NCI-H2107 (cell line): ENCODE measurements at places on chromosomes 12 and 14.

GRCh38 chr12:61993734-61994345, 266.4 kb upstream of the USP15 start:
- DNase-seq: peak; percentile 19

- no peak for DNase-seq
These were observed 45.7 kb downstream of the CORO1C start for GRCh38 chr12:108685469-108686260.

DNA sequence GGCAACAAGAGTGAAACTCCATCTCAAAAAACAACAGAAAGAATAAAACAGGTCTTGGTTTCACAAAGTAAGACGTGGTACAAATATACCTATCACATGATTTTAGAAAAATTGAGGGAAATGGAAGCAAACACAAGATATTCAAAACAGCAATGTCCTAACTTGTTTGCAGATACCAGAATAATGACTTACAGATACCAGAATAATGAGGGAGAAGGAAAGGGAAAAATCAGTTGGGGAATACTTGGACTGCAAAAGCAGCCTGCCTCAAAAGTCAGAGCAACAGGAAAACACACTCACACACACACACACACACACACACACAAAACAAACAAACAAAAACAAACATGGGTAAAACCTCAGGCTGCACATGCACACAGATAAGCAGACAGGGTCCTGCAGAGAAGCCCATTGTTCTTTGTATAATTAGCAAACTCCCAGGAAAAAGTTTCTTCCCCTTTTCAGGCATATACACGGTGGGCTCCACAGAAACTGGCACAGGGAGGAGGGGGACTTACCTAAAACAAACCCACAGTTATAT, 65.7 kb upstream of the CAPRIN2 start:
- no peak for DNase-seq

- DNase-seq: no peak
These were observed 62.8 kb downstream of the BEGAIN start for GRCh38 chr14:100524233-100524932.

- no peak for DNase-seq
These were observed 3.8 kb downstream of the RPS29 start for GRCh38 chr14:49582113-49582977.

DNA sequence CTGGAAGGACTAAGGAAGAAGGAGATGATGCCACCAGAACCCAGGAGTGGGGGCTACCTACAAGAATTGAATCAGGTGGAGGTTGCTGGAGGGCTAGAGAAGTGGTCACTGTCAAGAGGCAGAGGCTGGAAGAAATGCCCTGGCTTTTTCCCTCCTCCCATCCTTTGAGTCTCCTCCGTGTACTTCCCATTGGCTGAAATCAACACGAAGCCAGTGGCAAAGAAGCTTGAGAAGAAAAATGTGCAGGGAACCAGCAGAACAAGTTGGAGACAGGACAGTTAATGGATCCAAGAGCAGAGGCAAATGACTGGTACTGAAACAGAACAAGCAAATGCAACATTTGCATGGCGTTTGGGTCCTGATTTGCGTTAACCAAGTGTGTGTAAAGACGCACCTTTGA, 9.1 kb upstream of the FBLN5 start:
- DNase-seq: no peak

GRCh38 chr14:97709552-97709951, 912.4 kb downstream of the VRK1 start:
- DNase-seq: no peak

- no peak for DNase-seq
These were observed 6.2 kb upstream of the DIO3 start for GRCh38 chr14:101554991-101555668.

DNA sequence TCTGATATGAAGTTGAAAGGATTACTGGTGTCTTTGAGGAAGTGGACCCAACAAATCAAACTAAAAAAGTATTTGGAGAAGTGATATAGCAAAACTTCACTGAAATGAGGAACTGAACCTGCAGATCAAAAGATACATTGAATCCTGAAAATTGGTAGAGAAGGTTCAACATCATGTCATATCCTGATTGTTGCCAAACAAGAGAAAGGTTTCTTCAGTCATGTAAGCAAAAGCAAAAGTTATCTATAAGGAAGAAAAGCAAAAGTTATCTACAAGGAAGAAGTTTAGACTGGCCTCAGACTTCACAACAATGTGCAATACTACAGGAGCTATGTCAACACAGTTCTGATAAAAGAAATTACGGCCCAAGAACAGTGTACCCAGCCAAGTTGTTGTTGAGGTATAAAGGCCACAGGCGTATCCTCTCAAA, 142.7 kb downstream of the RAD51B start:
- DNase-seq: no peak

- DNase-seq: no peak
These were observed 9.2 kb downstream of the RARG start for GRCh38 chr12:53222806-53223261.

- no peak for DNase-seq
These were observed 81.4 kb downstream of the PAPOLA start for GRCh38 chr14:96583569-96584041.

DNA sequence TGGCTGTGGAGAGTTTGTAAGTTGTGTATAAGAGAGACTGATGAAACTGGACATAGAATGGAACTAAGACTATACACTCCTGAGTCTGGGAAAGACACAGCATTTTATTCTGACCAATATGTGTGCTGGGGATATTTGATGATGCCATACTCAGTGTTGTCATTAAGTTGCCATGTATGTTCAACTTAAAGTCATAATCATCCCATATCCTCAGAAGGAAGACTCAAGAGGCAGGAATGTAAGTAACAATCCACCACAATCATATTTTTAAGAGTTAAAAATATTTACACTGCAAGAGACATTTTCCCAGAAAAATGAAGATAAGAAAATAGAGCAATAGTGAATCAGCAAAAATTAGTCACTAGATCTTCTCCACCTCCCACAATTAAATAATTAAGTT, 120.1 kb downstream of the MDGA2 start:
- DNase-seq: no peak

DNA sequence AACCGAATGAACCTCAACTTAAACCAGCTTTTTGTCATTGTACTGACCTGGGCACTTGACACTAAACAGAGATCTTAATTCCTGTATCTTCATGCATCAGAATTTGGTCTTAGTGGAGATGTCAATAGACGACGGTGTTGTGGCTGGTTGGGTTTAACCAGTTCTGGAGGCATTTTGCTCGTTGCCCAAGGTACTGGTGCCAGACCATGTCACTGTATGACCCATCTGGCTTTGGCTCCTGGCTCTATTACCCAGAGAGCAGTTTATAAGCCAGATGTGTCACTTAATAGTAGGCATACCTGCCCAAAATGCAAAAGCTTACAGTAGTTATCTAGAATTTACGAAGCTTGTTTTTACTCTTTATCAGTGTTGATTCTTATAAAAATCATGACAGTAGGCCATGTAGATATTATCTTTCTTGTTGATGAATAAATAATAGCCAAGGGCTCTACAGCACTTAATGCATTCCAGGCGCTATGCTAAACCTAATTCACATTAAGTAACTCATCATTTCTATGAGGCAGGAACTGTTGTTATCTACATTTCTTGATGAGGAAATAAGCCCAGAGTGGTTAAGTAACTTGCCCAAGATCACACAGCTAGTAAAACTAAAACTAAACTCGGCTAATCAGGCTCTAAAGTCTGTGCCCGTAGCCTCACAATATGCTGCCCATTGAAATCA, 179.7 kb upstream of the HIF1A start:
- DNase-seq: no peak

- DNase-seq: no peak
These were observed 3.7 kb downstream of the ANKRD13A start for GRCh38 chr12:110002676-110003515.

DNA sequence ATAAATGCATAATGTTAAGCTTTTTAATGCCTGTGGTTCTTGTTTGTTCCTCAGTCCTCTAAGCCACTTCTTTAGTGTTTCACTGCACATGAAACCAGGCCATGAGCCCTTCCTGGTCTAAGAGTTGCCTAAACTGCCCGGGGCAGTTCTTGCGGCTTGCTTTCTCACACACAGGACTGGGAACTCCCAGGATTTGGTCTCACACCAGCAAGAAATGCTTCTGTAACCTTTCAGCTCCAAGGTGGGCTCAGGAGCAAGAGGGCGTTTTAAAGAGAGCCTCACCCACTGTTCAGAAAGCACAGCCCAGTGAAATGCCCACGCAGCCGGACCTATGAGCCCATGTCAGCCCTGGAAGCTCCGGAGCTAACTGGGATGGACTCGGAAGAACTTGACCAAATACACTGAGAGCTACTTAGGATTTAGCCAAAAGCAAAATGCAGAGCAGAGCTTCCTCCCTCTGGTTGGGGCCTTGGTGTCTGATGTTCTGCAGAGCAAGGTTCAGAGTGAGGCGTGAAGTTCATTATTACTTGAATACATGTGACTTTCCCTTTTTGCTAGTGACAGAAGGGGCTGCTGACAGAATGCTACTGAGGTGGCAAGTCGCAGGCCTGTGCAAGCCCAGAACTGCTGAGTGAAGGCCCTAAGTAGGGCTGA, 23.4 kb downstream of the SLC25A29 start:
- no peak for DNase-seq

GRCh38 chr12:132429946-132430643, 59.9 kb upstream of the FBRSL1 start:
- DNase-seq: peak; percentile 91

DNA sequence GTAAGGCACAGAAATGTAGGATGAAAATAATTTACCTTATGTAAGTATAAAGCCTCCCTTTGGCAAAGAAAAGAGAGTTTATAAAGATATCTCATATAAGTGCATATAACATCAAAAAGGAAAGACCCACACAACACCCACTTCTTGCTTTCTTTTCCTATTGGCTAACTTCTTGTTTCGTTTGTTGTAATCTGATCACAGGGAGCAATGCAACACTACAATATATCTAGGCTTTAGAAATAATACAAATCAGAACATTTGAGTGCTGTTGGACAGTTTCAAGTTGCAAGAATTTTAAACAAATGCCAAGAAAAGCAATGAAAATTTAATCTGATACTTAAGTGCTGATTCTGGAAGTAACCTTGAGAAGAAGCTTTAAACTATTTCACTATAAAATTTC, 1.3 kb downstream of the FGD6 start:
- no peak for DNase-seq

- DNase-seq: no peak
These were observed 108.4 kb downstream of the CAND1 start for GRCh38 chr12:67377541-67377940.

DNA sequence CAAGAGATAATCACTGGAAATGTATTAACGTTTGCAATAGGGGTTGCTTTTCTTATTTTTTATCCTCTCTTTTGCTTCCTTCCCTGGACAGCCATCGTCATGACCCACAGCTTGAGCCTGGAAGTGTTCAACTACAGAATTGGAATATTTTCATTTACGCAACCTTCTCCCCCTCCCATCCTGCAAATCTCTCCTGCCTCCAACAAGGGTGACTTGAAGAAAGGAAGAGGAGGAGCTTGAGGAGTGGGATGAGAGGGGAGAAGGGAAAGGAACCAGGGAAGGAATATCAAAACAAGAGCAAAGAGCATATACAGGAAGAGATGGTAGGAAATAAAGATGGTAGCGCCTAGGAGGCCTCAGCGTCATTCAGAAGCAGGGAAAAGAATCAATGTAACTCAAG, 1.6 kb upstream of the MANSC4 start:
- no peak for DNase-seq

DNA sequence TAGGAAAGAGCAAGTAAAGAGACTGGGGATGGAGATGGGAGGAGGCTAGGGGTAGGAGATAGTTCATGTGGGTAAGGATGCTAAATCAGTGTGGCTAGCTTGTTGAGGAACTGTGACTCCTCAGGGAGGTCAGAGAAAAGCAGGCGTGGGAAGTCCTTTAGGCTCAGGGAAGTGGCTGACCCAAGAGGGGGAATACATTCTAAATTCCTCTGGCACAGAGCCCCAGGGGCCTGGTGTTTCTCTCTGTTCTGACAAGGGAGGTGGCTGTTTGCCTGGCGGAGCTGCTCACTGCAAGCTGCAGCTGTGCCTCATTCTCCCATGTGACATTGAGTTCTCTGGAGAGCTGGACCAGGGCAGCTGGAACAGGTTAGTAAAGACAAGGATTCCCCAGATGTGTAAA, 152.2 kb upstream of the SLC38A2 start:
- DNase-seq: no peak

DNA sequence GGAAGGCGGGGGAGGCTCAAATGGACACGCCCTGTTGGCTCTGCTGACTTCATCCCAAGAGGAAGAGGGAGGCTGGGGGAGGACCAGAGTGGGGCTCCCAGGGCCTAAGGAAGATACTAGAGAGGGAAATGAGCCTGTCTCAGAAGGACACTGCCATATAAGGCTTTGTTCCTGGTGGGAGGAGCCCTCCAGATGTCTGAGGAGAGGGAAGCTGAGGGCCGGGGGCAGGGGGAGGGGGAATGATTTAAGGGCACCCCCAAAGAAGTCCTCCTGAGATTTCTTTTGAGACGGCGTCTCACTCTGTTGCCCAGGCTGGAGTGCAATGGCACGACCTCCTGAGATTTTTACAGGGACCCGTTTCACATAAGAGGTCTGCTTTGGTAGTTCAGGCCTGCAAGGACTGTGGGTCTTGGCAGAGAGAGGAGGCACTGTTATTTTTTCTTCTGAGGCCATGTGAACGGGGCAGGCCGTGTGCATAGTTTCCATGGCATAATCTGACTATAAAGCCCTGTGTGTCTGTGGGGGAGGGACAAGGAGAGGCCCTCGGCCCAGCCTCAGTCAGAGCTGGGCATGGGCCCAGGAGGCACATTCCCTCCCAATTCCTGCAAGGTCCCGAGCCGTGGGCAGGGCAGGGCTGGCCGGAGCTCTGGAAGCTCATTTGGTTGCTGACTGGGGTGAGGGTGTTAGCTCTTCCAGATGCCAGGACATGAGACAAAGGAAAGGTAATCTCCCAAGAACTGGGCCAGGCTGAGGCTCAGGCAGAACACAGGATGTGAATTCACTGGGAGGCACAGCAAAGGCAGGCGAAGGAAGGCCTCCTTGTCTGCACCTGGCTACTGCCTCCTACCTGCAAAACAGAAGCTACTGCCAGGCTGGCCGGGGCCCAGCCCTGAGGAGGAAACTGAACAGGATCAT, 22.2 kb upstream of the PLEKHG3 start:
- DNase-seq: no peak

GRCh38 chr12:56602239-56602638, 27.9 kb downstream of the BAZ2A start:
- no peak for DNase-seq

GRCh38 chr12:3869865-3870264, 3.3 kb downstream of the PARP11 start:
- DNase-seq: no peak

- no peak for DNase-seq
These were observed 106.9 kb upstream of the CPM start for GRCh38 chr12:69039911-69040310.

DNA sequence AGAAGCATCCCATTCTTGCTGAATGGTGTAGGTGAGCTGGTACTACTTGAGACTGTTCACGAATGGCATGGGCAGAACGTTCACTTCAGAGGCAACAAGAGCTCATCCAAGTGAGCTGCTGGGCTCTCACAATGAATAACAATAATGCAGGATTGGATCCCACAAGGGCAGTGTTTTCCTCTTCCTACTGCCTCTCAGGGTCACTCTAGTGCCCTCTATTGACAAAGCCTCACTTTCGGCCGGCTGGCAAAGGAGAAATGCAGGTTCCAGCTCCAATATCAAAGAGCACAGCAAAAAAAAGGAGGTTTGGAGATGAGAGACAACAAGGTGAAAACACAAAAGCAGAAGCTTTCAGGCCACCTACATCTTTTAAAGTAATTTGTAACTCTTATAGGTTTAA, 74.6 kb upstream of the MYF6 start:
- no peak for DNase-seq
